AG04449 (cell line): ENCODE measurements at places on chromosomes 12 and 14.

DNA sequence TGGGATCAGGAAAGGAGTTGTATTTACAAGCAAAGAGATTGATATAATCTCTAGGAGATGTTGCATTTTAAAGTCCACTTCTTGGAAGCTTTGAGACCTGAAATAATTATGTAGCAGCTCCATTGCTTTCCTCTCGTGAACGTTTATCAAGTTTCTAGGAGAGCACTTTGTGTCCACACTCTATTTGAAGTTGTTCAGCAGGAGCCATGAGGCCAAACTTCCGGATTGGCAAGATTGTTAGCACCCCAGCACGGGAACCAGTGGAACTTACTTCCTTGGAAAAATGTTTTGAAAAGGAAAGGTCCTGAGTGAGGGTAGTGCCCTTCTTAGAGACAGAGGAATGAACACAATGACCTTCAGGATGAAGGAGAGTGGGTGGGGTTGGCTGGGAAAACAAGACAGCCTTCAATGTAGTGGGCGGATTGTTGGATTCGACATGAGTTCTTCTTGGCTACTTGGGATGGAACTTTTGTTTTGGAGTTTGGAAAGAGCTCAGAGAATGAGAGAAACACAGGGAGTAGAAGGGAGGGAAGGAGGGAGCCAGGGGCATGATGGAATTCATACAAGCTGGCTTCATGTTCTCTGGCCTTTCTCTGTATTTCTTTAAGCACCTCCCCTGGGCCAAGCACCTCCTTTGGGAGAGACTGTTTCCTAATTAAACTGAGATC lies 23.8 kb upstream of the CISTR start:
- no peak for DNase-seq

DNA sequence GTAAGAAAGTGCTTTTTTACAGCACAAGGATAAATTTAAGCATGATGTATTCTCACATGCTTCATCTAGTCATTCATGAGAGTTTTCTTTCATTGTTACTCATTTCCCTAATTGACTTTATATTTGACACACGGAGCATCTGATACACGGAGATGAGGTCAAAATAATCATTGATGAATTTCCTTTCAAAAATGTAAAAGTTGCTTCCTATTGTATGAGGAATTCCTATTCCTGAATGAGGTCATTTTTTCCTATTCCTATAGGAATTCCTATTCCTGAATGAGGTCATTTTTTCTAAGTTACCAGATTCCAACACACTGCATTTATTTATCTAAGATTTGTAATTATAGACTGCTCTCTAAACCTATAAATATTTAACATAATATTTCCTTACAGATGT lies 316.7 kb upstream of the KITLG start:
- DNase-seq: no peak

- no peak for DNase-seq
Measured at GRCh38 chr14:74065746-74066575, 18.3 kb downstream of the ALDH6A1 start.

- DNase-seq: no peak
Measured at GRCh38 chr14:71478542-71478941, 453.7 kb upstream of the RGS6 start.

- no peak for DNase-seq
Measured at GRCh38 chr14:73695997-73696396, 18.2 kb downstream of the PNMA1 start.

GRCh38 chr12:53750812-53751335 lies 905 bp downstream of the CISTR start:
- DNase-seq: no peak

GRCh38 chr12:123151457-123152454 lies 866 bp upstream of the PITPNM2 start:
- DNase-seq: no peak
